ENCODE measurements at places on chromosomes 11 and 22.

DNA sequence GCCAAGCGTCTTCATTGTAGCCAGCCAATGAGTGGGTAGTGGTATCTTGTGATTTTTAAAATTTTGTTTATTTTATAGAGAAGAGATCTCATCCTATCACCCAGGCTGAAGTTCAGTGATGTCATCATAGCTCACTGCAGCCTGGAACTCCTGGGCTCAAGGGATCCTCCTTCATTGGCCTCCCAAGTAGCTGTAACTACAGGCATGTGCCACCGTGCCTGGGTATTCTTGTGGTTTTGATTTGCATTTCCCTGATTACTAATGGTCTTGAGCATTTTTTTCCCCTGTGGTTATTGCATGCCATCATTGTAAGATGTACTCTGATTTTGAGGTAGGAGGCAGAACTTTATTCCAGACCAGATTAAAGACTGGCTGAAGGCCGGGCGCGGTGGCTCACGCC, 2.4 kb upstream of the DENND6B start:
- no peak for DNase-seq

DNA sequence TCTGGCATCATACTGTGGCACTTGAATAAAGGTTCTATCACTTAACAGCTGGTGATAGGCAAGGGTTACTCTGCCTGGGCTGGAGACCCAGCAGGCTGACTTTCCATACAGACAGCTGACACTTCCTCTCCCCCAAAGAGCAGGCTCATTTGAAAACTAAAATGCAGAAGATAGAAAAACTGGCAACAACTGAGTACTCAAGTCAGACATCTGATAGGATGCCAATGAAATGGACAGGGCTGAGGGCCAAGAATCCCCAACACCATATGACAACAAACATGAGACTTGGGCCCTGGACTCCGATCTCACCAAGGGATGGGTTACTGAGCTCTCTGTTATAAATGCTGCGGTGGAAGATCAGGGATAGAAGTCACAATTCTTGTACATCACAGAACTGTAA, 237.2 kb downstream of the LRRC4C start:
- no peak for DNase-seq

DNA sequence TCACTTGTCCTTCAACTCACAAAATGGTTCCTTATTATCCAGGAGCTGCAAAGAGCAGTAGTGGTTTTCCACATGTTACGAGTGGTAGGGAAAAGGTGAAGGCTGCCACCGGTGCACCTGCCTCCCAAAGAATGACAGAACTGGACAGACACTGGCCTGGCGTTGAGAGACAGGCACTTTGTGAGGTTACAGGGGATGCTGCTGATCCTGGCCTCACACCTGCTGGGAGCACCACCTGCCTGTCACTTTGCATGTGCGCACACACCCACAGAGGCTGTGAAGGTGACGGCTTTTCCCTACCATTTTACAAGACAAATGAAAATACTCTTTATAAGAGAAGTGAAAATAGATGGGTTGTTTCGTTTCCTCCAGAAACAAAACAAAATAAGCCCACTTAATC, 175.3 kb upstream of the B3GAT1 start:
- DNase-seq = no peak

GRCh38 chr11:22477312-22477711, 139.1 kb downstream of the SLC17A6 start:
- DNase-seq = no peak

DNA sequence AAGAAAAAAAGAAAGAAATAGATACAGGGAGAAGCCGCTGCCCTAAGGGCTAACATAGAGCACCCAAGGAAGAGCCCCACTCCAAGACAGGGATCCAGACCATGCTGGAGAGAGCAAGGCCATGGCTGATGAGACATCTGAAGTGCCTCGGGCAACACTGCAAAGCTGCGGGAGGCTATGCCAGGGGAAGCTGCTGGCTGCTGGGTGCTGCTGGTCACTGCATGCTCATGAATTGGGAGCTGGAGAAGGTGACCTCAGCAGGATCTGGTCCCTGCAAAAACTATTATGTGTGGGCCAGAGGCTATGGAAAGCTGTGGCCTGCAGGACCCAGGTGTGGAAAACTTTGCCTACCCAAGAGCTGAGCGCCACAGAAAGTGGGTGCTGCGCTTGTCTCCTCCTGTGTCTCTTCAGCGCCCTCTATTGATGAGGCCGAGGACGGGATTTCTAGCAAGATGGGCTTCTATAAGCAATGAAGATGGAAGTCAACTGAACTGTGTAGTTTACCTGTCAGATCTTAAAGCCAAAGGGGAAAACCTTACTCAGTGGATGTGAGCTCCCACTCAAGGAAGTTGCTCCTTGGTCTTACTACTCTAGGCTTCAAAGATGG, 17.3 kb upstream of the SLC29A2 start:
- peak; percentile 46 for DNase-seq

GRCh38 chr11:121936781-121937447, 179.1 kb downstream of the BLID start:
- DNase-seq = no peak

DNA sequence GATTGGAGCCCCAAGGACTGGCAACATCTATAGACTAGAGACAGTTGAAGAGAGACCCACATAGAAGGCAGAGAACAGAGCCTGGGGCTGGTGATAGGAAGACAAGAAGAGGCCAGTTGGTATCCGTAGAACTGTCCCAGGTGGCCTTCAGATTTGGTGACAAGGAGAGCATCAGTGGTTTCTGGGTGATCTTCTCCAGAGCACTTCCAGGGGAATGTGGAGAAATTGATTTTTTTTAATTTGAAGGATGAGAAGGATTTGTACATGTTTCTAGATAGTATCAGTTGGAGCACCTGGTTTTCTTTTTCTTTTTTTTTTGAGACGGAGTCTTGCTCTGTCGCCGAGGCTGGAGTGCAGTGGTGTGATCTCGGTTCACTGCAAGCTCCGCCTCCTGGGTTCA, 14.8 kb downstream of the SLC3A2 start:
- no peak for DNase-seq

- DNase-seq = no peak
These were observed 76.2 kb downstream of the KCNC1 start for GRCh38 chr11:17810746-17811145.

GRCh38 chr11:72146625-72147024, 11.1 kb downstream of the FOLR3 start:
- DNase-seq = no peak

DNA sequence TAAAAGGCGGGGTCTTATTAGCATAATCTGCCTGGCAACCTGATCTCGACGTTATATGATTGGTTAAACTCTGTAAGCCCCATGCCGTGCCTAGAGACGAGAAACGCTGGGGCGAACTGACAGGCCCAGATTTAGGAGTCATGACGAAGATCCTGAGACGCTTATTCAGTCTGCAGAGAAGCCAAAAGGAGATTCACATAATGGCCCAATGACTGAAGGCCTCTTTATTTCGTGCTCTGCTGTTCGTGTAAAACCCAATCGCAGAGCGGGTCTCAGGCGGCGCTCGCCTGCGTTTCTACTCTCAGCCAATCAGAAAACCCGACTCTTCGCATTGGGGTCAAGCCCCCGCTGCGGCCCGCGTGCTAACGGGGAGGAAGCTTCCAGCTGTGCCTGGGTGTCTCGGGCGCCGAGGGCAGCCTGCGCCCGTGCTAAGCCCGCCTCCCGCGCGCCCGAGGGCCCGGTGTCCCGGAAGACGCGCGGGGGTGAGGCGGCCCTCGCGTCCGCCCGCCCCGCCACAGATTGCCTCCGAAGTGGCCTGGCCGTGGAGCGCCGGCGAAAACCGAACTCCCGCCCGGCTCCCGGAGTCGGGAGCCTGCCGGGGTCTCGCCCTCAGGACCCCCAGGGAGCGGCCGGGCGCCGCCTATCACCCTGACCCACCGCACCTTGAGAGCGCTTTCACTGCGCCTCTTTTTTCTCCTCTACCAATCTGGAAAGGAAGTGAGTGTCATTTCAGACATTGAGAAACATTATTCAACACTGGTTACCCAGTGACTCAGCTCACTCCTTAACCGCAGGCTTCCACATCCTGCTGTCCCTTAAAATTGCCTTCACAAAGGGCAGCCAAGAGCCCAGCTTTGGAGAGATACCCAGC, 446 bp upstream of the PRDM10 start:
- DNase-seq = peak; percentile 82

- DNase-seq = no peak
These were observed 55.0 kb downstream of the DYNC2H1 start for GRCh38 chr11:103164093-103164796.

- no peak for DNase-seq
These were observed 49.5 kb downstream of the TP53I11 start for GRCh38 chr11:44901120-44901633.

GRCh38 chr11:118201966-118202365, 22.8 kb downstream of the JAML start:
- no peak for DNase-seq

- DNase-seq = no peak
These were observed 67.0 kb upstream of the AMPD3 start for GRCh38 chr11:10388101-10388500.

DNA sequence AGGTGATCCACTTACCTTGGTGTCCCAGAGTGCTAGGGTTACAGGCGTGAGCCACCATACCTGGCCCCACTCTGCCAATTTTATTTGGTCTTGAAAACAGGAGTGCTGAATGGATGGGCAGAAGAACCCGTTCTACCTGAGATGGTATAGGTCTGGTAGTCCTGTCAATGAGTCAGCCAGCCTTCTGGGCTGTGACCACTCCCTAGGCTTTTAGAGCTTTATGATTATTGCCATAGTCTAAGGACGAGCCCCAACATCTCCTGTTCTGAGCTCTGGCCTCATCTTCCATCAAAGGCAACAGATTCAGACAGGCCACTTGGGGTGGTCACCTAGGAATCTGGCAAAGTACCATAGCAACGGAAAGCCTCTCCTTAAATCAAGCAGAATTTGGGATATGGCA, 11.5 kb downstream of the ZDHHC5 start:
- DNase-seq = no peak

DNA sequence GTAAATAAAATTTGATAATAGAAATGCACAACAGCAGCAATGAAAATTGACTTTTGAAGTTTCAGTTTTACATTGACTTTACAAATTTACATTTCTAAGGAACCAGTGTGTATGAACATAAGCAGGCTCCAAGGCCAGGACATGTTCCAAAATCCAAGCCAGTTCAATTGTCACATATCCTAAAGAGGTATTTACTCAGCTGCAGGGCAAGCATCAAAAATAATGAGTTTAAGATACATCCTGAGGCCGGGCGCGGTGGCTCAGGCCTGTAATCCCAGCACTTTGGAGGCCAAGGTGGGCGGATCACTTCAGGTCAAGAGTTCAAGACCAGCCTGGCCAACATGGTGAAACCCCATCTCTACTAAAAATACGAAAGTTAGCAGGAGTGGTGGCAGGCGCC, 39.0 kb upstream of the AKIP1 start:
- no peak for DNase-seq

Data from activated T-helper 1 cell treated with Interleukin-2 at 50 U/mL for 16 hours (primary cell).